ENCODE measurements at places on chromosomes 1 and 21.

DNA sequence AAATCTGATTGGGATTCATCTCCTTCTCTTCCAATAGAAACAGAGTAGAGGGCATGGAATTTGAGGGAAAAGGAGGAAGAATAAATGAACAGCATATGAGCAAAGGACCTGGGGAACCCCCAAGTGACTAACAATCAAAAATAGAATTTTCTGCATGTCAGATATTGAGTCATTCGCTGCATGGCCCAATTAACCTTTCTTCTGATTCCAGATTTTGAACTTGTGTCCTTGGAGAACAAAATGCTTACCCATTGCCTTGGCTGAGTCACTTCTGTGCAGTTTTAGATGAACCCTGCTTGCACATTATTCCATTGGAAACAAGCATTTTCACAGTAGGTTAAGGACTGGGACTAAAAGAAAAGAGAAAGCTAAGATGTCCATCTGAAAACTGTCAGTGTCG is 390.5 kb downstream of the ST6GALNAC3 start:
- DNase-seq: no peak

DNA sequence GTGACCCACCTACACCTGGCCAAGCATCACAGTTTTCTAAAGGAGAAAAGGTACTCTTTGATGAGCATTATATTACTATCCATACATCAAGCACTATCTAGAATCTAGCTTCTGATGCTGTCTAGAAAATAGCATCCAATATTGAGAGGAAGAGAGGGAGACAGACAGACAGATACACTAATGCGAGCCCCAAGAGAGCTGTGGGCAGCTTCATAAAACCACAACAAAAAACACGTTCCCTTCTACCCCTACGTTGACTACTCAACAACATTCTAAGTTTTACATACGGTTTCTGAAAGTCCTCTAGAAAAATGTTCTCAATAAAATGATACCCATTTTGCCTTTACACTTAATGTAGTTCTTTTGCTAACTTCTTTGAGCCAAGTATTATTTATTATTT is 221.8 kb downstream of the SLC45A1 start:
- no peak for DNase-seq

DNA sequence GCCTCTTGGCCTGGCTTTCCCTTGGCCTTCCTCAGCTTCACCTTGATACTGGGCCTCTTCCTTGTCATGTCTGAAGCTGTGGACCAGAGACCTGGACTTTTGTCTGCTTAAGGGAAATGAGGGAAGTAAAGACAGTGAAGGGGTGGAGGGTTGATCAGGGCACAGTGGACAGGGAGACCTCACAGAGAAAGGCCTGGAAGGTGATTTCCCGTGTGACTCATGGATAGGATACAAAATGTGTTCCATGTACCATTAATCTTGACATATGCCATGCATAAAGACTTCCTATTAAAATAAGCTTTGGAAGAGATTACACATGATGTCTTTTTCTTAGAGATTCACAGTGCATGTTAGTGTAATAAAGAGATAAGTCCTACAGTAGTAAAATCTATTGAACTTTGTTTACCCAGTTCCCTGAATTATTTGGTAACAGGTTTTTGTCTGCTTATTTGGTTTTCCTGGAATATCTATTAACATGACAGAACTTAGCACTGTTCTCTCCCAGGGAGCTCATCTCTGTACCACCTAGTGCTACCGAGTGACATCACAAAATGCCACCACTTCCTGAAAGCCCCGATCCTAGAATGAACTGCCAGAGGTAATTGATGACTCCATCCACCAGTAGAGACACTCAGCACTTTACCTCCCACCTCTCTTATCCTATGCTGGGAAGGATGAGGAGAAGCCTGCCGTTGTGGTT is 22.2 kb downstream of the UBE2T start:
- DNase-seq: no peak

- no peak for DNase-seq
Measured at GRCh38 chr1:85128316-85128715, 72.5 kb downstream of the SYDE2 start.

DNA sequence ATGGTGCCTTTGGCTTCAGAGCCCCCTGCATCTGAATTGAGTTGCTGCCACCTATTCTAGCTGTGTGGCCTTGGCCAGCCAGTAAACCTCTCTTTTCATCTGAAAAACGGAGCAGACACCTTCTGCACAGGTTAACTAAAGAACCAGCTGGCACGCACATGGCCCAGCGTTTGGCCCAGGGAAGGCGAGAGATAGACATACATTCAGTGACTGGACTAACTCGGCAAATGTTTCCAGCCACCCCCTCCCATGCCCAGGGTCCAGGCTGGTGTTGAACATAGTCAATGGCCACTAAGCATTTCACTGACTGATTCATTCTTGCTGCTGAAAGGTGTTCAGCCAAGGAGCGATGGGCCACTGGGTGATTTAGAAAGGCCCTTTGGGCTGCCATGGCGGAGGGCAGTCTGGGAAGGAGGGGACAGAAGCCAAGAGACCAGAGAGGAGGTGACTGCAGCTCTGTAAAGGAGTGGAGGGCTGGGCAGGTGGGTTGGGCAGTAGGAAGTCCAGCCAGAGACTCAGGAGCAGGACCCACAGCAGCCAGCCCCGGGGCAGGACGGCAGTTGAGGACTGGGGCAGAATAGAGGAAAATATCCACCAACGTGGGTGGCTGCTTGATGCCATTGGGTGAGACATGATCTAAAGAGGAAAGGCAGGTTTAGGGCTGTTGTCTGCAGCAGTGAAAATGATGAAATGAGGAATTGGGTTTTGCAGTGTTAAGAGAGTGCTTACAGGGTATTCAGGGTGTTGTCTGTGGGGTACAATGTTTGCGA is 184.3 kb downstream of the HIVEP3 start:
- DNase-seq: no peak

DNA sequence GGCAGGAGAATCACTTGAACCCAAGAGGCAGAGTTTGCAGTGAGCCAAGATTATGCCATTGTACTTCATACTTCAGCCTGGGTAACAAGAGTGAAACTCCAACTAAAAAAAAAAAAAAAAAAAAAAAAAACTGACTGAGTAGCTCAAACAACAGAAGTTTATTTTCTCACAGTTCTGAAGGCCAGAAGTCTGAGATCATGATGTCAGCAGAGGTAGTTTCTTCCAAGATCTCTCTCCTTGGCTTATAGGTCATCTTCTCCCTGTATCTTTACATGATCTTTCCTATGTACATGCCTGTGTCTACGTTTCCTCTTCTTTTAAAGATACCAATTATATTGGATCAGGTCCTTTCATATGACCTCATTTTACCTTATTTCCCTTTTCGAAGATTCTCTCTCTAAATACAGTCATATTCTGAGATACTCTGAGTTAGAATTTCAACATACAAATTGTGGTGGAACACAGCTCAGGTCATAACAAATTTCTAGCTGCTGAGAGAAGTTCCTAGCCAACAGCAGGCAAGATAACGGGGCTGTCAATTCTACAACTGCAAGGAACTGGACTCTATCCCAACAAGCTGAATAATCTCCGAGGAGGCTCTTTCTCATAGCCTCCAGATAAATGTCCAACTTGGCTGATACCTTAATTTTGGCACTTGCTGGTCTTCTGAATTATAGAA is 187.7 kb upstream of the ADAMTS5 start:
- DNase-seq: no peak

DNA sequence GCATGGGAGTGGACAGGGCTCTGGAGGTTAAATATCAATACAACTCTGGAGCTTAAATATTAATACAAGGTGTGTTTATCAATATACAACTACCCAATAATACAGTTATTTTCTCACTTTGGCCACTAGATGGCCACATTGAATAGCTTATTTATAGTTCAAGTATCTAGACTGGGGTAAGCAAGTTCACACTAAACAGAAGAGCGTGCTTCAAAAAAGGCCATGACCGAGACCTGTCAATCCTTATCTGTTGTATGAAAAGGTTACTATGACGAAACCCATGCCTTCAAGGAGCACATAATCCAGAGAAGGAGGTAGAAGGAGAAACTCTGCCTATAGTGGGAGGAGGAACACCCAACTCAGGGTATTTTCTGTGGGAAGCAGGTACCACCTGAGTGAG is 29.1 kb downstream of the CHML start:
- peak; percentile 63 for DNase-seq

- no peak for DNase-seq
Measured at GRCh38 chr21:37821786-37822450, 94.3 kb downstream of the KCNJ6 start.

DNA sequence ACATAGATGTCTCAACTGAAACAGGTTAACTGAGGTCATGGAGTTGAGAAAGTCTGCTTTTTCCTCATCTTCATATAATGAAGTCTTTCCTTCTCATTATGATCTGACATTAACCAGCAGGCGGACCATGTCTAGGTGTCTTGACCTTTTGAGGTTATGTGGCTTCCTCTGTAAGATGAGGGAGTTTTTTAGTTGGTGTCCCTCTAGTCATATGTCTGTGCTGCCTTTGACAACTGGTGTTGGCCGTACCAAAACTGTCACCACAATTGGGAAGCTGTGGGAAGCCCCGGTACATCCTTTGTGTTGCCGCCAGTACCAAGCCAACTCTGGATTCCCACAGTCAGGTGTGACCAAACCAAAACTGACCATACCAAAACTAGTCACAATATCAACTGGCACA is 105.1 kb downstream of the PBX1 start:
- no peak for DNase-seq
